ENCODE measurements at places on chromosomes 1 and 21. TPM values are rescaled to one million over a fixed set of nuclear protein-coding genes. Genes with fewer than 3 reads are reported as not detected.

DNA sequence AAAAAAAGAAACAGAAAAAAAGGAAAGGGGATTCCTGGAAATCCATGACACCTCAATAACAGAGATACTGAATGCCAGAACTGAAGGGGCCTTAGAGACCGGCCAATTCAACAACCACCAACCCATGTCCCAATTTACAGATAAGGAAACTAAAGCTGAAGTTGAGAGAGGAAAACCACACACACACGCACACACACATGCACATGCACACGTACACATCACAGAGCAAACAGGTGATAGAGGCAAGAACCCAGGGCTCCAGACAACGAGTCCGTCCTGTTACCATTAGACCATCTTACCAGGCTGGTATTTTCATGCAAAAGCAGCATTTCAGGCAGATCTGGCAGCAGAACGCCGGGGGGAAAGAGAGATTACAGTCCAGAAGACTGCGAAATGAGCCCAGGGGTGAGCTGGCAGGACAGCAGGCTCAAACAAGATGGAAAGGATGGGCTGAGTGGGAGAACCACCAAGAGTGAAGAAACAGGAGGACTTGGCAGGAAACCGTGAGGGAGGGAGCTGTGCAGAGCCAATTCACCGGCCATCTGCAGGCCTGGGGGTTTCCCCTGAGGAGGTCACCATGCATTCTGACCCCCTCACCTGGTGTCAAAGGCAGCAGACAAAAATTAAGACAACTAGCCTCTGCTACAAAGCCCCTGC lies 43.5 kb downstream of the PAFAH2 start:
- no peak overlapping the region for H3K4me3 ChIP-seq
- H3K36me3 ChIP-seq = peaks cover 4% of the 10 kb centered on the region
- no peaks in the 10 kb centered on the region for H3K4me1 ChIP-seq

DNA sequence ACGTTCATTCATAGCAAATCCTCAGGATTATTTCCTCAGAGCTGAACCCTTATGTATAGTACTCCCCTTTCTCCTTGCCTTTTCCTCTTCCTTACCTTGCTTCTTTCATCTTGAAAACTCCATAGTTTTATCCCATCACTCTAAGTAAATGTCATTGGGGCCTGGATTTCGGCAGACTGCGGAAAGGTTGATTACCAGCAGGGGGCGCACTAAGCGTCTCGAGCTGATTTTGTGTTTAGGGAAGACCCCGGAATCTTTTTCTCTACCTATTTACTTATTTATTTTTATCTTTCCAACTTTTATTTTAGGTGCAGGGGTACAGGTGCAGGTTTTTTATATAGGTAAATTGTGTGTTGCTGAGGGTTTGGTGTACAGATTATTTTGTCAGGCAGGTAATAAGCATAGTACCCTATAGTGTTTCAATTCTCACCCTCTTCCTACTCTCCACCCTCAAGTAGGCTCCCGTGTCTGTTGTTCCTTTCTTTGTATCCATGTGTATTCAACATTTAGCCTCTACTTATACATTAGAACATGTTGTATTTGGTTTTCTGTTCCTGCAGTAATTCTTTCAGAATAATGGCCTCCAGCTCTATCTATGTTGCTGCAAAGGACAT lies 11.4 kb upstream of the MTARC1 start:
- peak; percentile 10 for DNase-seq
- no peaks in the 10 kb centered on the region for H3K36me3 ChIP-seq
- H3K4me1 ChIP-seq = peaks cover 4% of the 10 kb centered on the region
- no peak overlapping the region for H3K4me3 ChIP-seq

GRCh38 chr1:213985209-213986019 lies 2.4 kb upstream of the PROX1 start:
- peaks cover 98% of the 10 kb centered on the region for H3K27me3 ChIP-seq
- no peak overlapping the region for H3K27ac ChIP-seq
- H3K4me3 ChIP-seq = no peak overlapping the region
- peaks cover 47% of the 10 kb centered on the region for H3K4me1 ChIP-seq
- peak; percentile 47 for DNase-seq
- H3K36me3 ChIP-seq = no peaks in the 10 kb centered on the region

GRCh38 chr1:221200464-221200863 lies 321.2 kb downstream of the HLX start:
- H3K4me3 ChIP-seq = no peak overlapping the region
- H3K36me3 ChIP-seq = no peaks in the 10 kb centered on the region
- DNase-seq = no peak
- H3K27me3 ChIP-seq = no peaks in the 10 kb centered on the region
- no peaks in the 10 kb centered on the region for H3K4me1 ChIP-seq

The NPHS2 gene
- not detected for total RNA-seq

GRCh38 chr1:184583849-184584248 lies 170.8 kb downstream of the EDEM3 start:
- no peaks in the 10 kb centered on the region for H3K4me1 ChIP-seq
- H3K27ac ChIP-seq = no peak overlapping the region
- H3K36me3 ChIP-seq = no peaks in the 10 kb centered on the region

The KRTAP11-1 gene
- total RNA-seq = not detected

GRCh38 chr1:245054507-245055270 lies 100.1 kb upstream of the KIF26B start:
- no peak for DNase-seq
- H3K4me1 ChIP-seq = peaks cover 8% of the 10 kb centered on the region
- H3K27me3 ChIP-seq = no peaks in the 10 kb centered on the region
- no peak overlapping the region for H3K27ac ChIP-seq
- H3K36me3 ChIP-seq = no peaks in the 10 kb centered on the region

DNA sequence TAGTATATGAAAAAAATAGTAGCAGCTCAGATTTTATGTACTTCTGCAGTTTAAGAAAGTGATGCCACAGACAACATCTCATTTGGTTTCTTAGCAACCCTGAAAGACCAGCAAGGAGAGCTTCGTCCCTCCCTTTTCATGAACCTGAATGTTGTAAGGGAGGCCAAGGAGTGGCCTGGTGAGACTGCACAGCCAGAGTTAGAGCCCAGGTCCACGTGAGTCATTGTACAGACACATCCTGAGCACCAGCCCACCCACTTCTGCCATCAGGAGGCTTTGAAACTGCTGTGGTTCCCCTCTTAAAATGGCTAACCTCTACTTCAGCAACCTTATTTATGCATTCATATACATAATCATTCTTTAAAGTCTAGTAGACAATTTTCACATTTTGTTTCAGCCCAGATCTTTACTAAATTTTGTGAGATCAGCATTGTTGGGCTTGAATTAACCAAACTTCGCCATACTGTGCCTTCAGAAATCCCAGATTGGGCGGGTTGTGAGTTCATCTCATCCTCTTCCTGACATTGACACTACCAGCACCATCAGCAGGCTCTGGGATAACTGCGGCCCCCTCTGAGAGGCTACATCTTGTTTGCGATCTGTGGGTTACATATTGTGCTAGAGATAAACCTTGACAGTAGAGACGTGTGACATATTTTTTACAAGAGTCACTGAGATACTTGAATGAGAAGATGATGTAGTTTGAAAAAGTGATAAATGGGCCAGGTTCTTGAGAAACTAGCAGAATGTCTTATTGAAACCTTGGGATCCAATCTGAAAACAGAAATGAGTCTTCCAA lies 106.7 kb downstream of the CAMTA1 start:
- H3K4me1 ChIP-seq = no peaks in the 10 kb centered on the region
- H3K36me3 ChIP-seq = peaks cover 4% of the 10 kb centered on the region
- H3K4me3 ChIP-seq = no peak overlapping the region
- H3K27ac ChIP-seq = no peak overlapping the region
- no peaks in the 10 kb centered on the region for H3K27me3 ChIP-seq

DNA sequence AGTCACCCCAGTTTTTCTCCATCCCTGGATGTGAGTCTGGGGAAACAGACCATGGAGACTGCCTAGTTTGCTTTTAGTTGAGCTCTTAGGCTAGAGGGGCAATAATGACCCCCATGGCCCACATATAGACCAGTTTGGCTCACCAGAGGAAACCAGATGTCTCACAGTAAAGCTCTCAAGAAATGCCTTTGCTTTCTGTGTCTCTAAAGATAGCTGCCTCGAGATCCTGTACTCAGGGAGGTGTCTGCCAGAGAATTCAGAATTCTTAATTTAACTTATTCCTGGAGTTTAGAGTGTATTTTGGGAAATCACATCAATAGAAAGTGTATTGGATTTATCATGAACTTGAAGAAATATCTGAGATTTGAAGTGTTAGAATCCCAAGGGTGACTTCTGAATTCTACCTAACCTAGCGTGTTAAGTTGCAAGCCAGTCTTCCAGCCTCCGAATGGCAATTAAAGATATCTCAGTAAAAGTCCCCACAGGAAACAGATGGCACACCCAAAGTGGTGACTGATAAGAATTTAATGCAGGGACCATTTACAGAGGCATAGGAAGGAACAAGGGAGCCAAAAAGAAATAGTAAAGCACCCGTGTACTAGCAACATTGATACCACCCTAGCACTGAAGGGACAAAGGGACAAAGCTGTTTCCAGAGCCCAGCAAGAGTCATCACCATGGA lies 37.1 kb downstream of the STYXL2 start:
- peaks cover 8% of the 10 kb centered on the region for H3K27me3 ChIP-seq
- no peak overlapping the region for H3K4me3 ChIP-seq
- H3K27ac ChIP-seq = no peak overlapping the region
- DNase-seq = no peak
- no peaks in the 10 kb centered on the region for H3K36me3 ChIP-seq
- H3K4me1 ChIP-seq = no peaks in the 10 kb centered on the region

GRCh38 chr1:93653656-93654055 lies 28.0 kb downstream of the BCAR3 start:
- H3K4me1 ChIP-seq = no peaks in the 10 kb centered on the region
- H3K36me3 ChIP-seq = no peaks in the 10 kb centered on the region
- no peak overlapping the region for H3K27ac ChIP-seq

DNA sequence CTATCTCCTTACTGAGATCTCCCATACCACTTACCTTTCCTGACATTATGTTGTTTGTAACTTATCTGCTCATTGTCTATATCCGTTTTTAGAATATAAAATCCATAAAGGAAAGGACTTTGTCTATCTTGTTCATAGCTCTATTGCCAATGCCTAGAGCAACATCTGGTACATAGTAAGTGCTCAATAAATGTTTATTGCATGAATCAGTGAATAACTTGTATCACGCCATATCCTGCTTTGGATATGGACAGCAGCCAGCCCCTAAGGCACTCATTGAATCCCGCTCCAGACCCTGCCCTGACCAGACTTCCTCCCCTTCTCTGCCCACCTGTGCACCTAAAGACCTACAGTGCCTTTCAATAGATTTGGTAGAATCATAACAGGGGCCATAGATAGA lies 298.1 kb upstream of the PLXNA2 start:
- no peaks in the 10 kb centered on the region for H3K4me1 ChIP-seq
- DNase-seq = no peak
- H3K36me3 ChIP-seq = no peaks in the 10 kb centered on the region

DNA sequence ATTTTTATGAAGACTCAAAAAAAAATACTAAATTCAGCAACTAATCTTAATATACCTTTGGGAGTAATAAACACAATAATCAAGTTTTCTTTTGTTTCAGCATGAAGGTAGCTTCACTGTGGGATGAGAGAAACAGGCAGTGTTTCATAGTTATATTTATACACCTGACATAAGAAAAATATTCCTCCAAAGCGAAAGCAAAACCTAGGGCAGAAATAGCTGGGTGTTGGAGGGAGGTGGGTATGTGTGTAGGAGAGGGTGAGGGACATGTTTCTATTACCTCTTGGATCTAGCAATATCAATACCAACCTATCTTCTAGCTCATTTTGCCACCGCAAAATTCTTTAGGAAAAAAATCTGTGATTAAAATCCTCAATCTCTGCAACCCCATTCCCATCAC lies 24.9 kb upstream of the MAN1A2 start:
- H3K27ac ChIP-seq = no peak overlapping the region
- peaks cover 3% of the 10 kb centered on the region for H3K4me1 ChIP-seq
- H3K27me3 ChIP-seq = no peaks in the 10 kb centered on the region
- H3K36me3 ChIP-seq = no peaks in the 10 kb centered on the region
- H3K4me3 ChIP-seq = no peak overlapping the region

GRCh38 chr1:205676597-205676996 lies 3.7 kb downstream of the SLC45A3 start:
- no peak for DNase-seq
- no peak overlapping the region for H3K4me3 ChIP-seq
- peaks cover 5% of the 10 kb centered on the region for H3K27me3 ChIP-seq
- H3K4me1 ChIP-seq = peaks cover 12% of the 10 kb centered on the region
- H3K36me3 ChIP-seq = no peaks in the 10 kb centered on the region

DNA sequence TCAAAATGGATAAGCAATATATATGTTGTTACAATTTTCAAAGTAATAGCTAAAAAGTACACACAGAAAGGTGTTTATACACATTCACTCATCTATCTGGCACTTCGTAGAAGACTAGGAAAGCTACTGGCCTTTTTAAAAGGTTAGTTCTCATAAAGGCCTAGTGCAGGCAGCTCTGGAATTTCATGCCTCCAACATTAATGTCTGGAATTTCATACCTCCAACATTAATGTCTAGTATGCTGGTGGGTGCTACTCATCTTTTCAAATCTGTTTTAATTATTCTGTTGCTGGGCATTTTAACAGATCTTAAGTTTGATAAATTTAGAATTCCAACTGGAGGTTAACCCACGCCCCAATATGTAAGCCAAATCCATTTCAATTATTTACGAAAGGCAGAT lies 124.2 kb downstream of the AKT3 start:
- peaks cover 5% of the 10 kb centered on the region for H3K36me3 ChIP-seq
- H3K4me1 ChIP-seq = peaks cover 10% of the 10 kb centered on the region
- H3K27ac ChIP-seq = no peak overlapping the region

GRCh38 chr1:42806593-42806992 lies 10.3 kb upstream of the ERMAP start:
- DNase-seq = no peak
- peaks cover 5% of the 10 kb centered on the region for H3K4me1 ChIP-seq
- no peak overlapping the region for H3K27ac ChIP-seq
- peaks cover 8% of the 10 kb centered on the region for H3K36me3 ChIP-seq
- no peak overlapping the region for H3K4me3 ChIP-seq

- no peak for DNase-seq
- H3K4me3 ChIP-seq = no peak overlapping the region
- no peak overlapping the region for H3K27ac ChIP-seq
- no peaks in the 10 kb centered on the region for H3K4me1 ChIP-seq
- H3K36me3 ChIP-seq = no peaks in the 10 kb centered on the region
- H3K27me3 ChIP-seq = no peaks in the 10 kb centered on the region
Measured at GRCh38 chr1:171310661-171311087, 3.3 kb upstream of the FMO4 start.

The DIRAS3 gene
- total RNA-seq = not detected
